ENCODE measurements at places on chromosomes 1 and 21.

DNA sequence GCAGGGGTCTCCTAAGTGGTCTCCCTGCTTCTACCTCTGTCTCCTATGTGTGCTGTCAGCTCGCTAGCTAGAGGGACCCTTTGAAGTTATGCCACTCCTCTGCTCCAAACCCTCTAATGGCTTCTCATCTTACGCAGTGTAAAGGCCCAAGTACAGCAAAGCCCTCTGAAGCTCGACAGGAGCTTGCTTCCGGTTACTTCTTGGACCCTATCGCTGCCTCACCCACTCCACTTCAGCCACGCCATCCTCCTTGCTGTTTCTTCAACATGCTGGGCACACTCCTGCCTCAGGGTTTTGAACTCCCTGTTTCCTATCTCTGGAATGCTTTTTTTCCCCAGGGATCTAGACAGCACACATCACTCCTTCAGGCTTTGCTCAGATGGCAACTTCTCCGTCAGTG lies 102.3 kb upstream of the F3 start:
- DNase-seq: no peak

GRCh38 chr1:22285549-22286396 lies 142.9 kb upstream of the WNT4 start:
- DNase-seq: no peak

DNA sequence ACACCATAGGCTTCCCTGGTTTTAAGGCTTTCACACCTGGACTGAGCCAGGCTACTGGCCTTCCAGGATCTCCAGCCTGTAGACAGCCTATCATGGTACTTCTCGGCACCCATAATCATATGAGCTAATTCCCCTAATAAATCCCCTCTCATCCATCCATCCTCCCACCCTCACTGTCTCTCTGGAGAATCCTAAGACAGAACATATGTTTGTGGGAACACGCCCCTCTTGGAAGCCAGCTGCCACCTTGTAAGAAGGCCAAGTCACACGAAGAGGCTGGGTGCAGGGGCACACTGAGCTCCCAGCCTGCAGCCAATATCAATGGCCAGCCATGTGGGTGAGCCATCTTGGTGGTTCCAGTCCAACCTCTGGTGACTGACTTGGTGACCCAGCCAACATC lies 7.4 kb downstream of the CLCC1 start:
- no peak for DNase-seq

DNA sequence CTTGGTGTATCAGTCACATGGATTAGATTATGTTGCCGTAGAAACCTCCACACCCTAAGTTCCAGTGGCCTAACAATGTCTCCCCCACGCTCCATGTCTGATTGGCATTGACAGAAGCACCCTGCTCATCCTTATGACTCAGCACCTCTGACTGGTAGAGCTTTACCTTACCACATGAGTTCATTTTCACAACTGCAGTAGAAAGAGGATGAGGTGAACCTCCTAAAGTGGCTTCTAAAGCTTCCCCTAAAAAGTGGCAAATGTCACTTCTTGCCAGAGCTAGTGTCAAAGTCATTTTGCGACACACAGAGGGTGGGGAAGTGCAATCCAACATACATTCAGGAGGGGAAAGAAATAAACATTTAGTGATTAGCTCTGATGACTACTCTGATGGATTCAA lies 30.6 kb upstream of the LYPD8 start:
- no peak for DNase-seq

GRCh38 chr1:67642629-67643028 lies 42.4 kb upstream of the GADD45A start:
- no peak for DNase-seq

DNA sequence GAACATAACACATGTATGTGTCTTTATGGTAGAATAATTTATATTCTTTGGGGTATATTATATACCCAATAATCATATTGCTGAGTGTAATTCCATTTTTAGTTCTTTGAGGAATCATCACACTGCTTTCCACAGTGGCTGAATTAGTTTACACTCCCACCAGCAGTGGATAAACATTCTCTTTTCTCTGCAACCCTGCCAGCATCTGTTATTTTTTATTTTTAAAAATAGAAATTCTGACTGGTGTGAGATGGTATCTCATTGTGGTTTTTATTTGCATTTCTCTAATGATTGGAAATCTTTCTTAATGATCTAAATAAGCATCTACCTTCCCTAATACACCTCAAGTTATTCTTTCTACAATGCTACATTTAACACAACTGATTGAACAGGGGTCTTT lies 346.2 kb upstream of the LYPLAL1 start:
- DNase-seq: no peak

DNA sequence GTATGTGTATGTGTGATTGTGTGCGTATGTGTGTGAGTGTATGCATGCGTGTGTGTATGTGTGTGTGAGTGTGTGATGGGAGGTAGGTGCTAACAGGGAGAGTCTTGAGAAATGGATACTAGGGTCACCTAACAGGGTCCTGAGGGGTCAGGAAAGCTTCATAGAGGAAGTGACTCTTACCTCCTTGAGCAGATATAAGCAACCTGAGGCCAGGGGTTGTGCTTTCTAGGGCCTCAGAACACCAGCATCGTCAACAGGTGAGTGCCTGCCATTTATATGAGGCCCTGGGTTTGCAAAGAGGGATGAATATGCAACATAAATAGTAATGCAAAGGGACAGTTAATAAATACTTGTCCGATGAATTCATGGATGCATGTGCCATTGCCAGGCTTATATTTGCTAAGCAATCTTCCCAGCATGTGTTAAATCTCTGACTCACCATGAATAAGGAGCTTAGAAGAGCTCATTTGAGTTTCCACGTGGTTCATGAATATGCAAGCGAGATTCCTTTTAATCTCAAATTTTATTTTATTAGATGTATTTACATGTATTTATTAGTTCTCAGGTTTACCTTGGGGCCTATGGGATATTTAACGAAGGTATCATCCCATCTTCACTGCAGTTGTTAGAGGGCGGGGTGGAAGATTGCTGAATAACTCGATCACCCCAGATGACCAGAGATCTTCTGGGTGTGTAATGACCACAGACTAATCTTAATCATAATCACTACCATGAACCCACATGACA lies 438.3 kb downstream of the CAMTA1 start:
- no peak for DNase-seq

DNA sequence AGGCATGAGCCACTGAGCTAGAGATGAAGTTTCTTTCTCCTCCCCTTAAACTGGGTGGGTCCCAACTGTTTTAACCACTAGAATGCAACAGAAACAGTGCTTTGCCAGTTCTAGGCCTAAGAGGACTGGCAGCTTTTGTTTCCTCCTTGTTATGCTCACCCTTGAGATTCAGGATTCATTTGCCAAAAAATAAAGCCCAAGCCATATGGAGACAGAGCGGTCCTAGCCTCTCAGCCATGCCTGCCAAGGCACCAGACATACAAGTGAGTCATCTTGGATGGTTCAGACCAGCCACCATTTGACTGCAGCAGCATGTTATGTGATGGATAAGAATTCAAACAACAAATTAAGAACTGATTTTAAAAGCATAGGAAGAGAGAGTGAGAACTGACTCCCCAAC lies 38.1 kb upstream of the STUM start:
- DNase-seq: no peak

GRCh38 chr1:179824265-179824664 lies 53.3 kb downstream of the TOR1AIP2 start:
- no peak for DNase-seq

DNA sequence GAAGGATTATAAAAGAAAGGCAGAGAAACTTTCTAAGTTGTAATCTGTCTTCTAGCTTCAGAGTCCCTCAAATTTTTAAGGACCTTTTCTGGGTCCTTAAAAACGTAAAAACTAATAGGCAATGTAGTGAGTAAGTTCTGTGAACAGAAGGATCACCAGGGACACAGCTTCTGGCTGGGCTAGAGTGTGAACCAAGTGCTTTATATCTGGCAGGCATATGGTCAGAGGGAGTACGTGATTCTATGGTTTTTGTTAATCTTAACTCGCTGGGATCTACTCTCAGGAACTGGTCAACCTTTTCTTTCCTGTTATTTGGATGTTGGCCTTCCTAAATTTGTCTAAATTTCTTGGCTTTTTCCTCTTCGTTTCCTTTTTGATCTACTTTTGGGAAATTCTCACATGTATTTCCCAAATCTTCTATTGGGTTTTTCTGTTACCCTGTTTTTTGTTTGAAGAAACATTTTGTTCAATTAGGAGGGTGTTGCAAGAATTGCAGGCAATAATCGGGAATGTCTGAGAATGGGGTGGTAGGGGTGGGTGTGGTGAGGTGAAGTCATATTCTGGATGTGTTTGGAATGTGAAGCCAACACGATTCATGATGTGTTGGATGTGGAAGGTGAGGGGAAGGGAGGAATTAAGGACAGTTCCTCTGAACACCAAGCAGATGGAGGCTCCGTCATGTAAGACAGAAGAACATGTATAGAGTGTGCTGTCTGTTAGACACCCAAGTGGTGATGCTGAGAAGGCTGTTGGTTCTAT lies 193.2 kb downstream of the FMN2 start:
- DNase-seq: no peak

- DNase-seq: no peak
Observed at GRCh38 chr1:23466423-23466989, 17.5 kb downstream of the ASAP3 start.

Measured in activated CD8-positive, alpha-beta memory T cell treated with anti-CD3 and anti-CD28 coated beads, Interleukin-2, amount 50 U/mL, for 4 hours (primary cell).